ENCODE measurements at places on chromosomes 12 and 14. TPM values are rescaled to one million over a fixed set of nuclear protein-coding genes. Genes with fewer than 3 reads are reported as not detected.

Gene GDF3
- not detected for total RNA-seq

Gene TSHR
- not detected for total RNA-seq

Gene C14orf39
- total RNA-seq = not detected

Gene PRPH
- 0.46 TPM for total RNA-seq

Gene TMEM132D
- total RNA-seq = not detected

DNA sequence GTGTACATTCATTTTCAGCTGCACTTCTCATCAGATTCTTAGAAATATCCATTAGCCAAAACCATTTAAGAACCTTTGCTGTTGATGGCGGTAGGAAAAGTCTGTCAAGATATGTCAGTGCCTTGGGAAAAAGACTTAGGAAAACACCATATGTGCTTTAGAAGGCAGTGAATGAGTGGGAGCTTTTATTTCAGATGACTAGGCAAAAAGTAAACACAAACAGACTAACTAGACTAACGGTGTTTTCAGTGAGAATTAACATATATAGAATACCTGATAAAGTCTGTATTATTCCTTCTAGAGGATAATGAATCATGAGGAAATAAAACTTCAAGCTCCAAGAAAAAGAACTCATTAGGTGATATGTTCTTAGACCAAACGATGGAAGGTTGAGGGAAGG lies 418.9 kb downstream of the NAV3 start:
- H3K27ac ChIP-seq = no peak overlapping the region
- no peaks in the 10 kb centered on the region for H3K27me3 ChIP-seq
- H3K36me3 ChIP-seq = no peaks in the 10 kb centered on the region
- DNase-seq = no peak
- no peak overlapping the region for H3K4me3 ChIP-seq

- peak overlapping the region; percentile 88 for H3K4me3 ChIP-seq
- H3K4me1 ChIP-seq = peaks cover 42% of the 10 kb centered on the region
- peak; percentile 82 for DNase-seq
- H3K36me3 ChIP-seq = peaks cover 52% of the 10 kb centered on the region
- no peaks in the 10 kb centered on the region for H3K27me3 ChIP-seq
These were observed 896 bp downstream of the EIF5 start for GRCh38 chr14:103334644-103335622.

GRCh38 chr12:30457621-30458289 lies 237.9 kb downstream of the IPO8 start:
- H3K4me1 ChIP-seq = 0 out of 2 replicates have a peak, but pooled peaks cover 5% of the 10 kb centered on the region
- no peaks in the 10 kb centered on the region for H3K27me3 ChIP-seq
- H3K36me3 ChIP-seq = no peaks in the 10 kb centered on the region
- H3K4me3 ChIP-seq = no peak overlapping the region

- no peaks in the 10 kb centered on the region for H3K36me3 ChIP-seq
- H3K4me1 ChIP-seq = no peaks in the 10 kb centered on the region
- no peaks in the 10 kb centered on the region for H3K27me3 ChIP-seq
- H3K27ac ChIP-seq = no peak overlapping the region
These were observed 103.2 kb upstream of the NAV3 start for GRCh38 chr12:77727442-77728001.

- H3K27me3 ChIP-seq = no peaks in the 10 kb centered on the region
- H3K4me3 ChIP-seq = no peak overlapping the region
- peaks cover 2% of the 10 kb centered on the region for H3K4me1 ChIP-seq
These were observed 51.8 kb downstream of the MSRB3 start for GRCh38 chr12:65330331-65330730.

- no peak overlapping the region for H3K4me3 ChIP-seq
- no peaks in the 10 kb centered on the region for H3K27me3 ChIP-seq
- no peak for DNase-seq
- no peak overlapping the region for H3K27ac ChIP-seq
- H3K36me3 ChIP-seq = no peaks in the 10 kb centered on the region
These were observed 572.0 kb upstream of the ATP2B1 start for GRCh38 chr12:90280564-90281058.

DNA sequence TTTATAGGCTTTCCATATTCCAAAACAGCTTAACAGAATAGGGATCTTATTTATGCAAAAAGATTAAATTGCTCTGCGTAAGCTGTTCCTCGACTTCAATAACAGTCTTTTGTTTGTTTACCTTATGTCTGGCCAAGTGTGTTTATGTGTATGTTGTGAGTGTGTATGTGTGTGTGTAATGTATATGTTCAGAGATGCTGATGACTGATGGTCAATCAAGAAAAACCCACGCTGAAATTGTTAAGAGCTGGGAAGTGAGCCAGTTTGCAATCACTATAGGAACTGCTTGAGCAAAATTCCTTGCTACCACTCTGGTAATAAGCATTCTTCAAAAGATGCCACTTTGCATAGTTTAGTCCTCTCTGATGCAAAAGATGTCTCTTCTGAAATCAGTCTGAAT lies 59.6 kb downstream of the PRKD1 start:
- no peaks in the 10 kb centered on the region for H3K36me3 ChIP-seq
- H3K4me3 ChIP-seq = no peak overlapping the region
- no peaks in the 10 kb centered on the region for H3K27me3 ChIP-seq
- no peaks in the 10 kb centered on the region for H3K4me1 ChIP-seq
- no peak overlapping the region for H3K27ac ChIP-seq

DNA sequence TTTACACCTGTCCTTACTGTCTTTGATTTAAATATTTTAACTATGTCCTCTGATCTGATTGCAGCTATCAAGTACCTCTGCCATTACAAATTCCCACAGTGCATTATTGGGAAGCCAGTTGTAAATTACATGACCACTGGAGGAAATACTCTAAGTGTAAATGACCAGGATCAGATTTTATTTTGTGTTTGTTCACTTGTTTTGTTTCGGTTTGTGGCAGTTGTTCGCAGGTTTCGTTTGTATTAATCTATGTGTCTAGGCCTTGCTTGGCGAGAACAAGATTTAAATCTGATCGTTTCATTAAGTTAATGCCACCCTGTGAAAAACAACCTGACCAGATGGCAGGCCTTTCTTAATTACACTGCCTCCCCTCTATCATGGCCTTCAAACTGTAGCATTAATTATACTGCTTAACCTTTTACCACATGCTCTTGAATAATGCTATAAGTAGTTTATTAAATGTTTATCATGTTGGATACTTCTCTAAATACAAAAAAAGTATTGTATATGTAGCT lies 990.1 kb downstream of the TMTC2 start:
- H3K27me3 ChIP-seq = no peaks in the 10 kb centered on the region
- no peak for DNase-seq
- H3K4me1 ChIP-seq = no peaks in the 10 kb centered on the region
- no peaks in the 10 kb centered on the region for H3K36me3 ChIP-seq

GRCh38 chr12:3250576-3250975 lies 173.4 kb downstream of the TSPAN9 start:
- no peak for DNase-seq
- no peak overlapping the region for H3K4me3 ChIP-seq

DNA sequence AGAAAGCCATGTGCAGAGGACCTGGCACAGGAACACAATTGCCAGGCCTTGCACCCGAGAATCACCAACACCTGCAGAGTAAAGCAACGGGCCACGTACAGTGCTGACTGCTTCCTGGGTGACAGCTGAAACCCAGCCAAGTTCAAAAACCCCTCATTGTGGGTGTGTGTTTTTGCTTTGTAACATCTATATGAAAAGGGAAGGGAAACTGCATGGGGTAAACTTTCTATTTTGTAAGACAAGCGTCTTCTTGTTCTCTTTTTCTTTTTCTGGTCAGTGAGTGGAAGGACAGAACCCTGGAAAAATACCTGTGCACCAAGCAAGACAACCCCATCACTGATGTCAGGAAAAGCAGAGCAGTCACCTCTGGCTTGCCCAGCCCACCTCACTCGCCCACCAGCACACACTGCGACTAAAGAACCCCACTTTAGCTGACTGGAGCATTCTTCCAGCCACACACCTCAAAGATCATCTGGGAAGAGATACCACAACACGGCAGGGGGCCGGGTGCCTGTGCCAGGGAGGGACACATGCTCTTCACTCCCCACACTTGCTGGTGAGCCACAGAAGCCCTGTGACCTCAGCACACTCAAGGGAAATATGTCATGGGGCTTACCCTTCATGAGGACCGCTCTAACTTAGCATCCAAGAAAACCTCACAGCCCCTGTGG lies 172.3 kb downstream of the NDUFA12 start:
- no peak for DNase-seq
- no peak overlapping the region for H3K27ac ChIP-seq
- no peaks in the 10 kb centered on the region for H3K36me3 ChIP-seq
- no peak overlapping the region for H3K4me3 ChIP-seq

- no peak overlapping the region for H3K4me3 ChIP-seq
- no peak overlapping the region for H3K27ac ChIP-seq
- no peak for DNase-seq
- no peaks in the 10 kb centered on the region for H3K27me3 ChIP-seq
- H3K36me3 ChIP-seq = no peaks in the 10 kb centered on the region
- peaks cover 13% of the 10 kb centered on the region for H3K4me1 ChIP-seq
These were observed 17.1 kb downstream of the SMCO2 start for GRCh38 chr12:27463511-27464219.

DNA sequence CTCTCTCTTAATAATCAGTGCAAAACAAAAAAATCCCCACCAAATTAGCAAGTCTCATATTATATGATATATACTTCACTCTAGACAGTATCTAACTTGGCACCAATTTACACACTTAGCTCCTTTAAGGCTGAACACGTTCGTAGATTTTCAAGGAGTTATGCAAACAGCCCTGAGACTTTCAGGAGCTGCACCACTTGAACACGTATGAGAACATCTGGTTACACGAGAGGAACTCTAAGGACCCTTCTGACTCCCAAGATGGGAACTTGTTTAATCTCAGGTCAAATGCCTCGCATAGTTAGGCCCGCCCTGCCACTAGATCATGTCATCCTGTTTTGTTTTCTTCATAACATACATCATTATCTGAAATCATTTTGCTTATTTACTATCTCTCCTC lies 10.0 kb downstream of the SPRING1 start:
- no peaks in the 10 kb centered on the region for H3K27me3 ChIP-seq
- H3K4me1 ChIP-seq = no peaks in the 10 kb centered on the region
- no peak overlapping the region for H3K27ac ChIP-seq
- H3K4me3 ChIP-seq = no peak overlapping the region
- DNase-seq = no peak

All from PC-9 (cell line).